ENCODE measurements at places on chromosomes 12 and 14.

DNA sequence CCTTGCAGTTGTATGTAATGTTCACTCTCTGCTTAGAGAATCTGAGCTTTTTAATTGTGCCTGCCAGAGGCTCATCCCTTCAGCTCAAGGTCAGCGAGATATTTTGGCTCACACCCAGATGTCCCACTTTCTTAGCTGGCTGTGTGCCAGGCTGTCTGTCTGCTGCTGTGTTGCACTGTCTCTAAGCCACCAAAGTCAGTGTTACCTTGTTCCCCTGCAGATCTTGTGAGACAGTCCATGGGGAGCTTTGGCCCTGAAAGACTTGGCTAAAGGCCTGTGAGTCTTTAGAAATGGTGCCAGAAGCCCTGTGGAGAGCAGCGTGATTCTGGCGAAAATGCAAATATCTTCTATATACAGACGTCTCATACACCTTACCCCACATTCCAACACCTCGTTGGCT lies 293.7 kb downstream of the TTC6 start:
- no peak for DNase-seq

GRCh38 chr14:50924236-50924635 lies 20.0 kb downstream of the PYGL start:
- DNase-seq, result no peak

- DNase-seq, result no peak
Observed at GRCh38 chr12:124856132-124856841, 7.4 kb downstream of the SCARB1 start.

GRCh38 chr12:5165296-5165970 lies 121.8 kb downstream of the KCNA5 start:
- DNase-seq, result no peak
